HCT116 (cell line): ENCODE measurements at places on chromosomes 6 and 20. TPM values are rescaled to one million over a fixed set of nuclear protein-coding genes. Genes with fewer than 3 reads are reported as not detected.
A peak's percentile ranks its signal among the peaks of the same experiment; 100 is the strongest.

Gene HLA-DQB2
- total RNA-seq, result 1.8 TPM

- no peak overlapping the region for H3K27ac ChIP-seq
- no peaks in the 10 kb centered on the region; the same call in 1 of the 2 replicates for H3K4me1 ChIP-seq
- H3K36me3 ChIP-seq, result no peaks in the 10 kb centered on the region
- no peaks in the 10 kb centered on the region for H3K27me3 ChIP-seq
Measured at GRCh38 chr6:141986457-141986856, 146.3 kb upstream of the GJE1 start.

DNA sequence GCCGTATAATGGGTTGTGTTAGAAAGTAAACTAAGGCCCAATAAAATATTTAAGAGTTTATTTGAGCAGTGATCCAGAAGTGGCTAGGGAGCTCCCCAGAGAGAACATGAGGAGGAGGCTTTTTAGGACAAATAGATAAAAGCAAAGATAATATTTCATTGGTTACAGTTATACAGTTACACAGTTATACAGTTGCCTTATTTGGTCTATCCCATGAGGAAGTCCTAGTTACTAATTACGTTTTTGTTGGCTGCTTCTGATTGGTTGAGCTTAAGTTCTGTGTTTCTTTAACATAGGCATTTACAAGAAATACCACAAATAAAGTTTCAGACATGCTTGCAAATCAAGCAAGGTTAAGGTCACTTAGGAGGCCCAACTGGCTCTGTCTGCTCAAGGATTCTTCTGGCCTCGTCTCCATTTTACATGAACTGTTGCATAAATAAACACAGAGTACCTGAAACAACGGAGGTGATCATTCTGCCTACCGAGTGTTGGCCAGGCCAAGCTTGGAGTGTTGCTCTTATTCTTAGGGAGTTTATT, 7.0 kb downstream of the UBD start:
- no peak overlapping the region for H3K4me3 ChIP-seq
- no peaks in the 10 kb centered on the region for H3K36me3 ChIP-seq
- H3K4me1 ChIP-seq, result no peaks in the 10 kb centered on the region

- no peak overlapping the region for H3K4me3 ChIP-seq
- DNase-seq, result no peak
- H3K27ac ChIP-seq, result no peak overlapping the region
- no peaks in the 10 kb centered on the region for H3K27me3 ChIP-seq
- no peaks in the 10 kb centered on the region for H3K4me1 ChIP-seq
Measured at GRCh38 chr6:117616391-117617209, 14.3 kb upstream of the GOPC start.

GRCh38 chr20:36919715-36920333, 31.7 kb downstream of the SAMHD1 start:
- H3K27ac ChIP-seq, result no peak overlapping the region
- H3K36me3 ChIP-seq, result no peaks in the 10 kb centered on the region; the same call in 1 of the 2 replicates
- H3K27me3 ChIP-seq, result no peaks in the 10 kb centered on the region
- no peaks in the 10 kb centered on the region for H3K4me1 ChIP-seq
- no peak overlapping the region for H3K4me3 ChIP-seq
- DNase-seq, result peak; percentile 49

- no peak for DNase-seq
- H3K27me3 ChIP-seq, result no peaks in the 10 kb centered on the region
- no peak overlapping the region for H3K4me3 ChIP-seq
Measured at GRCh38 chr6:65112435-65112834, 594.6 kb downstream of the EYS start.

DNA sequence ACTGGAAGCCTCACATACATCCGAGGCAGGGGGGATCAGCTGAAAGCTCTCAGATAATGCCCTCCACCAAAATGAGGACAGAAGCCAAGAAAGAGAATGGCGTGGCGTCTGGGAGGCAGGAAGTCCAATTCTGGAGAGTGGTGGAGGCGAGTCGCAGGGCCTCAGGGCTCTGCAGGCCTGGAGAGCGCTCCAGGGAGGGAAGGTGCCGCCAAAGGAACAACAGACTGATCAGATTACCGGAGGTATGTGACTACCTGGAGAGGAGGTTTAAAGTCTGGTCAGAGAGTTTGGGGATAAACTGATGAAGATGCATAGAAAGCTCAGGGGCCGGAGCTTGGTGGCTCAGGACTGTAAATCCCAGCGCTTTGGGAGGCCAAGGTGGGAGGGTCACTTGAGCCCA, 11.2 kb upstream of the IP6K3 start:
- no peak overlapping the region for H3K4me3 ChIP-seq
